Thoracic aorta (tissue), 2 donors: ENCODE measurements at places on chromosomes 2 and 18. TPM values are rescaled to one million over a fixed set of nuclear protein-coding genes. Genes with fewer than 3 reads are reported as not detected.

The C2orf80 gene
- not detected for total RNA-seq

The TUBA3D gene
- total RNA-seq: not detected

The PPP1R1C gene
- total RNA-seq: not detected

The EEF1B2 gene
- total RNA-seq: 123 TPM

DNA sequence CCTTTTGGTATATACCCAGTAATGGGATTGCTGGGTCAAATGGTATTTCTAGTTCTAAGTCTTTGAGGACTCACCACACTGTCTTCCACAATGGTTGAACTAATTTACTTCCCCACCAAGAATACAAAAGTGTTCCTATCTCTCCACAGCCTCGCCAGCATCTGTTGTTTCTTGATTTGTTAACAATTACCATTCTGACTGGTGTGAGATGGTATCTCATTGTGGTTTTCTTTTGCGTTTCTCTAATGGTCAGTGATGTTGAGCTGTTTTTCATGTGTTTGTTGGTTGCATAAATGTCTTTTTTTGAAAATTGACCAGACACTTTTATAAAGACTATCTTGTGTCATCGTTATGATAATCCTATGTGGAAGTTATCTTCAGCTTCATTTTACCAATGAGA lies 16.0 kb upstream of the ATP8B1 start:
- H3K27me3 ChIP-seq: no peaks in the 10 kb centered on the region
- no peaks in the 10 kb centered on the region for H3K36me3 ChIP-seq
- peak overlapping the region; percentile 31 for H3K4me3 ChIP-seq
- no peaks in the 10 kb centered on the region for H3K4me1 ChIP-seq

- H3K4me3 ChIP-seq: no peak overlapping the region
- H3K27me3 ChIP-seq: no peaks in the 10 kb centered on the region
- no peaks in the 10 kb centered on the region for H3K36me3 ChIP-seq
- DNase-seq: no peak
- no peak overlapping the region for H3K27ac ChIP-seq
Observed at GRCh38 chr2:103285354-103285753, 523.5 kb downstream of the TMEM182 start.

GRCh38 chr2:157311706-157312105 lies 13.9 kb downstream of the ERMN start:
- no peaks in the 10 kb centered on the region for H3K27me3 ChIP-seq
- no peak overlapping the region for H3K4me3 ChIP-seq
- H3K36me3 ChIP-seq: no peaks in the 10 kb centered on the region
- no peak for DNase-seq
- H3K27ac ChIP-seq: no peak overlapping the region
- no peaks in the 10 kb centered on the region for H3K4me1 ChIP-seq

DNA sequence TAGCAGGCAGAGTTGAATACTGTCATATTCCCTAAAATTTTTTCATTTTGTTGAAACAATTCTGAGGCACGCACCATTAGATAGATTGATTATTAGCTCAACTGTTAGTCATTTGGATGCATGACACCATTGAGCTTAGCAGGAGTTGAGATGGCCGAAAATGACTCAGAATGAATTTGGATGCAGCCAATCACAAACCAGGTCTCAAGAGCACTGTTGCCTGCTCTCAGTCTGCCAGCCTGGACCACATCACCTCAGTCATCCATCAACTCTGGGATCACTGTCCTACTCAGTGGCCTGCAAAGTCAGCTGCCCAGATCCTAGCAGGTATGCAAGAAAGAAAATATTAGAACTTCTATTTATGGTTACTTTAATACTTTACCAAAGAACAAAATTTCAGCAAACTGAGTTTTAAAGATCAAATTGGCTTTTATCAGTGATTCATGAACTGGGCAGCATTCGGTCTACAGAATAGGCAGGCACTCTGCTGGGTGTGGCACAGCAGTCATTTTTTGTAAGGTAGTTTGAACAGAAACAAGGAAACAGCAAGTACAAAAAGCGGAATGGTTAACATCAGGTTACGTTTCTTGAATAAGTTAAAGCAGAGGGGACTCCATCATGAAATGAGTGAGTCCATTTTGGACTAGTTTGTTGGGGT lies 152.7 kb upstream of the ARHGAP28 start:
- H3K36me3 ChIP-seq: no peaks in the 10 kb centered on the region
- no peak overlapping the region for H3K27ac ChIP-seq
- H3K27me3 ChIP-seq: no peaks in the 10 kb centered on the region
- DNase-seq: no peak
- H3K4me1 ChIP-seq: no peaks in the 10 kb centered on the region

DNA sequence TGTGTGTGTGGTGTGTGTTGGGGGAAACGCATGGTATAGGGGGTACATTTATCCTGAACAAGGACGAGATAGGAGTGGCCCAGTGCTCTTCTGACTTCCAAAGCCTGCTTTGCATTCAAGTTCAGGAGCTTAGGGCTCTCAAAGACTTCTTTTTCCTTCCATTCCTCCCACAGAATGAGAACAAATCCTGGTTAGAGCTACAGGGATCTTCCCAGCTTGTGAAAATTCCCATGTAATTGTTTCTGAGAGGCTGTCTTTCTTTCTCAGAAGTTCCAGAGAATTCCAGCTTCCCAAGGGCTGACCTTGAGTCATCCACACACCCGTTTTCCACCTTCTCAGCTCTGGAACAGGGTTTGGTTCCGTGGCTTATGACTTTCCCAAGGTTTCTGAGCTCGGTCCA lies 38.9 kb downstream of the FASTKD2 start:
- no peaks in the 10 kb centered on the region for H3K27me3 ChIP-seq
- H3K36me3 ChIP-seq: no peaks in the 10 kb centered on the region
- no peaks in the 10 kb centered on the region for H3K4me1 ChIP-seq
- no peak for DNase-seq
- no peak overlapping the region for H3K27ac ChIP-seq

- H3K36me3 ChIP-seq: peaks cover 20% of the 10 kb centered on the region
- H3K4me3 ChIP-seq: no peak overlapping the region
- no peaks in the 10 kb centered on the region for H3K4me1 ChIP-seq
Observed at GRCh38 chr18:33744032-33744697, 166.1 kb downstream of the ASXL3 start.
